ENCODE measurements at places on chromosomes 11 and 22.

DNA sequence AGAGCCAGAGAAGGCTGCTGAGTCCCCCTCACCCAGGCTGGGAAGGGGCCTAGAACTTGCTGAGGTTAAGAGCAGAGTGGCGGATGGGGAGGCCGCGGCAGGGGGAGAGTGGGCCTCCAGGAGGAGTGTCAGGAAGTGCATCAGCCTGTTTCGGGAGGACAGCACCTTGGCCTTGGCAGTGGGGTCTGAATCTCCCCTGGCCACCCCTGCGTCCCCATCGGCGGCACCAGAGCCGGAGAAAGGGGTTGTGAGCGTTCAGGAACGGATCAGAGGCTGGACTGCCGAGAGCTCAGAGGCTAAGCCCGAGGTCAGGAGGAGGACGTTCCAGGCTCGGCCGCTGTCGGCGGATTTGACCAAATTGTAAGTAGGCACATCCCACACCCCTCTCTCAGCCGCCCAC is 76.7 kb downstream of the KIAA1671 start:
- DNase-seq: no peak

GRCh38 chr11:14334893-14335292 is 24.1 kb downstream of the RRAS2 start:
- DNase-seq: no peak

GRCh38 chr11:36631774-36632173 is 33.7 kb upstream of the RAG2 start:
- DNase-seq: peak; percentile 15

DNA sequence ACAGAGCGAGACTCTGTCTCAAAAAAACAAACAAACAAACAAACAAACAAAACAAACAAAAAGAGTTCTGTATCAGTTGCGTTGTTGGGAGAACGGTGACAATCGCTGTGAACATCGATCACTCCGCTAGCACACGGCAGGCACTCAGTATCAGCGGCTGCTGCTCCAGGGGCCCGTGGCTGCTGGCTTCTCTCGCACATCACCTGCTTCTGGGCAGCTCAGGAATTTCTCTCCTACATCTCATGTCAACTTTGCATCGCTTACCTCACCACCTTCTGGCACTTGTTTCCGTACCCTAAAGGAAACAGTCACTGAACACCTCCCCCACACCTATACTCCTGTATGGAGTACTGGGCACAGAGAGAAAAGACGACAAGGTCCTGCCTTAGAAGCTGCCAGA is 70.3 kb upstream of the WNT7B start:
- no peak for DNase-seq

DNA sequence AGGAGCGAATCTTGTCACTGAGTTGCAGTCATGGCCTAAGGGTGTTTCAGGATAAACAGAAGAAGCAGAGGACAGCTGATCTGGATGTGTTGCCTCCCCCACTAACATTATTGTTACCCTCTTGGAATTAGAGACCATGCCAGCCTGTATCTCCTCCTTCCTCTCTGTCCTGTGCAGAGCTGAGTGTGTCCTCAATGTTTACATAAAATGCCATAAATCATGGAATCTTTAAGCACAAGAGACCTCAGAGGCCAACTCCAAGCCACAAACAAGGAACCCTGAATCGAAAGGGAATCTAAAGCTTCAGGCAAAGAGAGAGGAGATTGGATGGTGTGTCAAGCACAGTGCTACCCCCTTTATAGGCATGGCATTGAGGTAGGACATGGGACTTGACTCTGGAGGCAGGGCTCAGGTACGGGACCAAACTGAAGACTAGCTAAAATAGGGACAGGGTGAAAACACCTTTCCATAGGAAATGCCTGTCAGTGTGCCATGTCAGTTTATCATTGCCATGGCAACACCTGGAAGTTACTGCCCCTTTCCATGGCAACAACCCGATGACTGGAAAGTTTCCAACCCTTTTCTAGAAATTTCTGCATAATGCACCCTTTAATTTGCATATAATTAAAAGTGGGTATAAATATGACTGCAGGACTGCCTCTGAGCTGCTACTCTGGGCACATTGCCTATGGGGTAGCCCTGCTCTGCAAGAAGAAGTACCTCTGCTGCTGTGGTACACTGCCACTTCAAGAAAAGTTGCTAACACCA is 489.7 kb downstream of the MIAT start:
- no peak for DNase-seq

DNA sequence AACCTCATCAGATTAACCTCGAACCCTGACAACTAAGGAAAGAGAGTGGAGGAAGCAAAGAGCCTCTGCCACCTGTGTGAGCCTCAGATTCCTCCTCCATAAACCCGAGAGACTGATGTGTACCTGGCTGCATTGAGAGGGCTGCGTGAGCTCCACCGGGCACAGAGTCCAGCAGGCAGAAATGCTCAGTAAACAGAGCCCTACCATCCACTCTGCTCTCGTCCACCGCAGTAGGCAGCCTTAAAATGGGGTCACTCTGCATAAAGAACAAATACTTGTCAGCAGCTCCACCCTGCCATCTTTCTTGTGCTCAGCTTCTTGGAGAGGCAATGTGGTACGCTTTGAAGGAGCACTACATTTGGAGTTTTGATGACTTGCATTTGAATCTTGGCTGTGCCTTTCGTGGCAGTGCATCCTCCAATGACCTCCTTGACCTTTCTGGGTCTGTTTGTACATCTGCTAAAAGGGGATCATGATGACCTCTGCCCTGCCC is 43.0 kb upstream of the CD5 start:
- no peak for DNase-seq

DNA sequence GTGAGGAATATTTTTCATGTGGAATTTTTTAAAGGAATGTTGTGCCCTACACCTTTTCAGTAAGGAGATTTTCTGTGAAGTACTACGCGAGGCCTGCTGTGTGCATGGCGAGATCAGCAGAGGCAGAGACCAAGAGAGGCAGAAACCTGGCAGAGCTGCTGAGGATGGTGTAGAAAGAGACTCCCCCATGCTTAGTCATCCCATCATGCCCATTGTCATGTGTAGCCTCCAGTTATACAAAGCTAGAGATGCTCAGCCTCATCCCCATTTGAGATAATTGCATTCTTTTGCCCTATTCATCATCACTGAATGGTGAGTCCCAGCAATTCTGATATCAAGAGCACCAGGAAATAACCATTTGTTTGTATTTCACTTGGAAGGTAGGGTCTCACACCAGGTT is 3.0 kb upstream of the MS4A7 start:
- DNase-seq: no peak

DNA sequence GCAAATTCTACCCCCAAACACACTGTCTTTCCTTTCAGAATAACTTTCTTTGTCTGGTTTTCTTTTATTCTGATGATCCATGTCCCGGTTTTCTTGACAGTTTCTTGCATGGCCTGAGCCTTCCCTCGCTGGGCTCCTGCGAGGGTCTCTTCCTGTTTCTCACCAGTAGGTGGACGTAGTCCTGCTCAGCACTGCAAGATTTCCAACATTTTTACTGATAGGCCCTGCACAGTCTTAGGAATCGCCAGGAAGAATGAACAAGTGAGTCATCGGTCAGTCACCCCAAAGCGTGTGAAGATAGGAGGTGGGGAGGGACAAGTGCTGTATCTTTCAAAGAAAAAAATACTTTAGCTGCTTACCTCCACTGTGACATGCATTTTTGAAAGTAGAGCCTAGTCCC is 16.9 kb upstream of the KIRREL3 start:
- no peak for DNase-seq

DNA sequence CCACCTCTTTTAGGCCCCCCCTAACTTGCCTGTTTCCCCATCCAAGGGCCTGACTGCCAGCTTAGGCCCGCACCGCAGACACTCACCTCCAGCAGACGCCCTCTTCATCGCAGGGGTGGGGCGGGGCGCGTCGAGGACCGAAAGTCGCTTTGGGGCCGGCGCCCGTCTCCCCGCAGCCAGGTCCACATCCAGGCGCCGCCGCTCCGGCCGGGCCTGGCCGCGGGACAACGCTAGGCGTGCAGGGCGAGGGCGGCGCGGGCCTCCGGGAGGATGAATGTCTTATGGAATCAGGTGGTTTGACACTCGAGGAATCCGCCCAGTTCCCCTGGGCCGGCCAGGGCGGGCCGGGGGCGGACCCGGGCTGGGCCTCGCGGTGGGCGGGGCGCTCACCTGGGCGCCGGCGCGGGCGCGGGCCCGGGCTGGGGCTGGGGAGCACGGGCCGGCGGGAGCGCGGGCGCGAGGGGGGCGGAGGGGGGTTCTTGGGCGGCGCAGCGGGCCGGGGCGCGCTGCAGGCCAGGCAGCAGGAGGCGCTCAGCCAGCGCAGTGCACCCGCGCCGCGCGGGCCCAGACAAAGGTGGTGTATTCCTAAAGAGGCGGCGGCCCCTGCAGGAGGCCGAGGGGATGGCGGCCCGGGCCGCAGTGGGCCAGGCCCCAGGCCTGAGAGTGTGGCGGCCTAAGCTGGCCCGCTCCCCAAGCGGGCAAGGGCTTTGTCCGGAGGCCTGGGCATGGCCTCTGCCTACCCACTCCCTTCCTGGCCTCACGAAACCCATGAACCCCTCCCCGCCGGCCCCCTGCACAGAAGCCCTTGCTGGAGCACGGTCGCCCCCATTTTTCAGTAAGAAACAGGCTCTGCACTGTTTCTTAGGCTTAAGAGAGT is 177.6 kb downstream of the IGLL1 start:
- DNase-seq: peak; percentile 78

- no peak for DNase-seq
Measured at GRCh38 chr11:18352581-18352980, 30.2 kb downstream of the GTF2H1 start.

DNA sequence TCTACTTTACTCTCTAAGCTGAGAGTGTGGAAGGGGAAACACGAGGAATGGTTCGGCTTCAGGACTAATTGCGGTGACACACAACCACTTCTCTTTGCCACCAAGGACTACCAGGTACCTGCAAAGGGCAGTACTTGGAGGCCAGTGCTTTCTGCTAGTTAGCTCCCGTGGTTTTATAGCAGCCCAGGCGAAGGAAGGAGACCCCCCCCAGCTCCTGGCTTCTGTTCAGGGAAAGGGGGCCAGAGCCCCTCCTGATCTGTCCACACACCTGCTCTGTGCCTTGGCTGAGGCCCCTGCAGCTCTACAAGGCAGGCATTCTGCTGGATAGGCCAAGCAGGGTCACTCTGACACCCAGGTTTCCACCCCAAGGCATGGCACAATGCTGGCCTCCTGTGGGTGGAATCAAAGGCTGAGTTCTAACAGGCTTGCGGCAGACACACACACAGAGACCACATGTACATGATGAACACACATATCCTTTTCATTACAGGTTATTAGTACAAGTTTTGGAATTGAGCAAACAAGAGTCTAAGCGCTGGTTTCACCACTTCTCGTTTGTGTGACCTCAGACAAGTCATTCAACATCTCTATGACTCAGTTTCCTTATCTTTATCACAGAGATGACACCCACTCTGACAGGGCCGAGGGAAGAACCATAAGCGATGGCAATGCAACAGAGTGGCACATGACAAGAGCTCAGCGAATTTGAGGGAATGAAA is 7.5 kb downstream of the SERPIND1 start:
- no peak for DNase-seq
